ENCODE measurements at places on chromosomes 4 and X.

DNA sequence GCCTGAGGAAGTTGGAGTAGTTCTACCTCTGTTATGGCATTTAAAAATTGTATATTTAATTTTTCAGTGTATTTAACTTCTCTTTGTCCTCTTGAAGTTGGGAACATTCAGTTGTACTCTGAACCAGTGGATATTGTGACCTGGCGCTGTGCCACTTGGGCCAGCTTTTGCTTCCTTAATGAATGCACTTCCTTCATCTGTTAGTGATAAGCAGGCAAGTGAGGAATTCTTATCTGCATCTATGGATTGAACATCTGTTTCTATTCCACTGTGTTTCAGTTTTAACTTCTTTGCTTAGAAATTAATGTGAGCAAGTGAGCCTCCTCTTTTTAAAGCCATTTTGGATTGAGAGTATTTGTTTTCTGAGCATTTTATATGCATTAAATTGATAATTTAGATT lies 128.3 kb downstream of the UCHL1 start:
- no peak for DNase-seq

GRCh38 chr4:27819246-27819645 lies 958.6 kb downstream of the STIM2 start:
- DNase-seq = no peak

GRCh38 chr4:125705681-125706080 lies 390.9 kb downstream of the FAT4 start:
- DNase-seq = no peak

DNA sequence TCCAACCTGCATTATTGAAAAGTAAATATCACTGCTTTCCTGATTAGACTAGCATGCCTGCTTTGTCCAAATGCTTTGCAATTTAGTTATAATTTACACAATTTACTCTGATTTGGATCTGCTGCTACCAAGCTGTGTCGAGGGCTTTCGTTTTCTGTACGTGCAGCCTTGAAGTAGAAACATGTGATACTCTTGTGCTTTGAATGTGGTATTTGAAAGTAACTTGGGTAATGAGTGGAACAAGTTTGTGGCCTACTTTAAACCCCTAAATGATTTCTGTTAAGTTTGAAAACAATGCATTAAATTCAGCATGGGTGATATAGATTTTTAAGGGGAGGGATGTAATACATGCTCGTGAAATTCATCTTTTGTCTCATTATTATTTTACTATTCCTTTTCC lies 240.7 kb downstream of the IQCM start:
- no peak for DNase-seq

DNA sequence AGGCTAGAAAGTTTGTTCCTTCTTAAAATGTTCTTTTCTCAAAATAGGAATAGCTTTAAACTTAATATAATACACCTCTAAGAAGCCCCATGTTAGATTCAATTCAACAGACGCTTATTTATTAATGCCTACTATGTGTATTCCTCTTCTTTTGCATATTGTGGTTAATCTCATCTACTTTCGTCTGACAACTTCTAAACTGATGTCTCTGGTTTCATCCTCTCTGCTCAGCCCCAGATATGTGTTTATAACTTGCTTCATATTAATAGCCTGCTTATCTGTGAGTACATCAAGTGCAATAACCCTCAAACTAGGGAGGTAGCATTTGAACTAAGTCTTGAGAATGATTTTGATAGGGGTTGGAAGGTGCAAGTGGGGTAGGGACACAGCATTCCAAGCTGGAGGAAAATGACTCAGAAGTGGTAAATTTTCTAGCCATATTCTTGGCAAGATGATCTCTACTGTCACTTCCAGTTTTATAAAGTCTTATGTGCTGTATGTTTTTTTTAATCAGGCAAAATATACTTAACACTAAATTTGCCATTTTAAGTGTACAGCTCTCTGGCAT lies 37.0 kb downstream of the STK26 start:
- DNase-seq = no peak

GRCh38 chrX:150897421-150898320 lies 797 bp downstream of the CD99L2 start:
- no peak for DNase-seq

GRCh38 chr4:39668887-39669286 lies 29.0 kb upstream of the UBE2K start:
- no peak for DNase-seq

DNA sequence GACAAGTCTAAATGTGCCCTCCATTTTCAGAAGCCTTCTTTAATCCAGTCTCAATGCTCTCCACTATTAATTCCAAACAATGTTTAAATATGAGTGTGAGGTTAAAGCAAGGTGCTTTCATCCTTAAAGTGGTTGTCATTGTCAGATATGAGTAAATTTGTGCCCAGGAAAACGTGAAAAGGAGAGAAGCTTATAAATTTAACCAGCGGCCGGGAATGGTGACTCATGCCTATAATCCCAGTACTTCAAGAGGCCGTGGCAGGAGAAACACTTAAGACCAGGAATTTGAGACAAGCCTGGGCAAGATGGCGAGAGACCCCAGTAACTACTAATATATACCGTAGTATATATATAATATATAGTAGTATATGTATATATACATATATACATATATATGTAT lies 270.0 kb downstream of the ARHGAP24 start:
- DNase-seq = no peak

- no peak for DNase-seq
Observed at GRCh38 chr4:103887191-103887590, 167.4 kb upstream of the TACR3 start.

DNA sequence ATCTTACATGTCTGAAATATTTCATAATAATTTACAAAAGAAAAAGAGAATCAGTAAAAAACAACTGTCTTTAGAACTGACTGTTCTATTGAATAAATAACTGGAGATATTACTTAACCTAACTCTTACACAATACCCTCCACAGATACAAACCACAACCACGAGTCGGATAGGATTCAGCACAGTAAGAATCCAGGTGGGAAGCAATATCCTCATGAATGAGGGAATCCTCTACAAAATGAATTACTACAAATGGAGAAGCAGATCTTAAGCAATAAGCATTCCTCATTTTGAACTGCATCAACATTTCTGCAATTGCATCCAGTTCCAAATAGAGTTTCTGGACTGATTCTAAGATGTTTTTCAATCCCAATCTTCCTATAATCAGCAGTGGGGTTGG lies 227.1 kb downstream of the SH2D1A start:
- no peak for DNase-seq

- DNase-seq = no peak
Observed at GRCh38 chr4:170804930-170805329, 715.2 kb upstream of the AADAT start.

GRCh38 chrX:51976503-51976902 lies 83.1 kb downstream of the MAGED1 start:
- DNase-seq = no peak

- no peak for DNase-seq
Observed at GRCh38 chr4:30443289-30443688, 276.9 kb upstream of the PCDH7 start.

DNA sequence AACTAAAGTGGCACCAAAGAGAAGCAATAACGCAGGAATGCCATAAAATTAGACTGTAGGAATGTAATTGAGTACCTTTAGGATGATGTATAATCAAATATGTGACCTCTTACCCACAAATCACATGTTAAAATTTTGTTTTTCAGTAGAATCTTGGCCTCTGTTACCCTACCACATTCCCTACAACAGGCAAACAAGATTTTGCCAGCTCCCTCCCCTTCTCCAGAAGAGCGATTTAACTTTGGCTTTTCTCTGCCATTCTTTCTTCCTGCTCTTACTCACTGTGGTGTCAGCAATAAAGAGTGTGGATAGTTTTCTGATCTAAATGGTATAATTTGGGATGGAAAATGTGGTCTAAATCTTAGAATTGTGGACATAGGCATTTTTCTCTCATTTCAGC lies 57.2 kb downstream of the TRIM2 start:
- DNase-seq = no peak

GRCh38 chrX:119669424-119670037 lies 23.4 kb downstream of the SEPTIN6 start:
- DNase-seq = no peak

DNA sequence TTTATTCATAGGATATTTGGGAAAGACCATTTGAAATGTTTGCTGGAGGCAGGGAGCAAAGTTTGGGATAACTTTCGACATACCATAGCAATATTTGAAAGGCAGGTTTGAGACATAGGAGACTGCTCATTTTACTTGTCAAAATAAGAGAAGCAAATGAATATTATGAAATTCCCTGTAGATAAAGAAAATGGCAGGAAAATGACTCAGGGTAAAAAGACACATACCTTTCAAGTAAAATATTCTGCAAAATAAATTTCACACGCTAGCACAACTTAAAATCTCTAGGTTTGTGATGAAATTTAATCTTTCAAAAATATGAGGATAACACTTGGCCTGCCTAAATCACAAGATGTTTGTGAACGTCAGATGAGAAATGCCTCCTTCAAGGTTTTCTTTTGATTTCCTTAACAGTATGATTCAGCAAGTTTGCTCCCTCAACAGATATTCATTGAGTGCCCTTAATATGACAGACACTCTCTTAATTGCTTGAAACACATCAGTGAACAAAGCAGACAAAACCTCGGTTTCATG lies 6.6 kb downstream of the TMEM156 start:
- no peak for DNase-seq

DNA sequence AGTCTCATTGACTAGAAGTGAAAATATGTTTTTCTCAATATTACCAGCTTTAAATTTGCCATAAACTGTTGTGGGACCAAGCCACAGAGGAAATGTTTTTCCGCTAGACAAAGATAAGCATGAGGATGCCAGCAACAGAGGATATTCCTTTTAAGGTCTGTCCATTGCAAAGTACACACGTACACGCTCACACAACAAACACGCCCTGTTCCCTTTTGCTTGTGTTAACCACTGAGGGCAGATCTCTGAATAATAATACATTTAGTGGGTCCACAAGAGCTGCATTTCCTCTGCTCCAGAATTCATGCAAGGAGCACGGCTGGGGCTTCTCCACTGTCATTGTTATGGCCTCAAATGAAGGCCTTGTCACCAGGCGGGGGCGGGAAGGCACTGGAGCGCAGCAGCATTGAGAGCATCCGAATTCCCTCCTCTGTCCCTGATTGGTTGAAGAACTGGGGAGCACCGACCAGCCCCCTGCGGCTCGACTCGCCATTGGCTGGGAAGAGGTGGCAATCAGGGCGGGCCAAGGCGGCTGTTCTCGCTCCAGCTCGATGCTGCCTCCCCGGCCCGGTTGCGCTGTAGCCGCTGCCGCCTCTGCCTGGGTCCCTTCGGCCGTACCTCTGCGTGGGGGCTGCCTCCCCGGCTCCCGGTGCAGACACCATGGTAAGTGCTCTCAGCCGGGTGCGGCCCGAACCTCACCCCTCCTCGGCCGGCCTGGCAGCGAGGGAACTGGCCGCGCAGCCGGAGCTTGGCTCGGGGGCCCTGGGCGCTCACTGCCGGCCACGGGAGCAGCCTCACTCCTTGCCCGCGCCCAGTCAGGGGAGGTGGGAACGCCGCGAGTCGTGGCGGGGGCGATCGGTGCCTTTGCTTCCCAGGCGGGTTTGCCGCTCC lies at the start of gene GUCY1B1:
TSS of gene GUCY1B1 (plus strand) at position 541 of the 891 bp plus-strand sequence. CDS start at position 661, 120 bp downstream.
- peak; percentile 36 for DNase-seq

DNA sequence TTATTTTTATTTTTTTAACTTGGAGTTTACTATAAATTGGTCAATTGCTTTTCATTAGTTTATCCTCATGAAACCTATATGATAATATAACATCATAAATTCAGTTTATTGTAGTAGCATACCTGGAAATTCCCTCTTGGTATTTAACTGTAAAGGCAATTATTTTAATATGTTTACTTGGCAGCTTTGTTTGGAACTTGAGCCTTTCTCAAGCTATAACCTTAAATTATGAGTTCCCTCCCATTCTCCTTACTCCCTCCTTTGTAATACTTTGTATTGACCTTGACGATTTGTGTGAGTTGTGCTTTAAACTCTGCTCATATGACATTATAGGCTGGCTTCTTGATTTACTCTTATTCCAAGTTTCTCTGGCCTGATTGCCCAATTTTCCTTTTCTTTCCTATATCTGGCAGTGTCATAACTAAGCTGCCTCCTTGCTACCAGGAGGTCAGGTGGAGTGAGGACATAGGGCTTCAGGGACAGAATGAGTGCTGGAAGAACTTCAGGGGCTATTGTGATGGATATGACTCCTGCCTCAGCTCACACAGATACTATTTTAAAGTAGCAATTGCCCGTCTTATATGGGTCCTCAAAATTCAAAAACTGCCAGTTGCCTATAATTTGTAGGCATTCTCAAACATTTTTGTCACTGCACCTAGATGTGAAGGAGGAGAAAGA lies 77.7 kb downstream of the RAP1GDS1 start:
- no peak for DNase-seq

- DNase-seq = no peak
Observed at GRCh38 chr4:27194599-27195176, 334.0 kb downstream of the STIM2 start.

- no peak for DNase-seq
Observed at GRCh38 chr4:108204518-108204917, 35.8 kb upstream of the LEF1 start.

GRCh38 chr4:146650034-146650433 lies 11.3 kb downstream of the POU4F2 start:
- DNase-seq = no peak

All from D721Med (cell line).